Head of caudate nucleus (tissue), 42 donors: ENCODE measurements at places on chromosomes 12 and 14.

DNA sequence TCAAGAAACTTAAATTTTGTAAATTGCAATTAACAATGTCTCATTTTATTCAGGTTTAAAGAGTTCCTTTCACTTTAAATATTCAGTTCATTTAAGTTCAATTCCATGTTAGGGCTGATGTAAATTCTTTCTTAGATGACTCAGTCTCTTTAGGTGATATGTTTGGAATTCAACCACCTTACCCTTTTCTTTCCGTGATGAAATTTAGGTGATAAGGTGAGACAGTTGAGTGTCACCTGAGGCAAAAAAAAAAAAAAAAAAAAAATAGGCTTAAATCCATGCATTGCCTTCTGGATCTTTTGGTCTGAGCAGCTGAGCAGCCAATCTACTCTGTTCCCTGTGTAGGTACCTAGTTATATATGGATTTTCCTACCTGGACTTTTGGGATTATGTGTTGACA lies 299.5 kb downstream of the DAD1 start:
- DNase-seq = no peak

GRCh38 chr12:46446645-46447044 lies 74.1 kb upstream of the SLC38A2 start:
- no peak for DNase-seq

DNA sequence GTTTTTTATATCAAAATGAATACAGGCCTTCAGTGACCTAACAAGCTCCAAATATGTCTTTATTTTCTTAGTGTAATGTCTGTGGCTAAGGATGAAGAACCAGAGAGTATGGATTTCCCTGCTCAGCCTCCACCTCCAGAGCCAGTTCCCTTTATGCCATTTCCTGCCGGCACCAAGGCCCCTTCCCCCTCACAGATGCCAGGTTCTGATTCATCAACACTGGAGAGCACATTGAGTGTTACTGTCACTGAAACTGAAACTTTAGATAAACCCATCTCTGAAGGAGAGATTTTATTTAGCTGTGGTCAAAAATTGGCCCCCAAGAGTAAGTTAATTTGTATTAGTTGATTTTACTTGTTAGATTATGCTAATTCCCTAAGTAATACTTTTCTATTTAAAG lies 61.0 kb downstream of the KIAA0586 start:
- no peak for DNase-seq

DNA sequence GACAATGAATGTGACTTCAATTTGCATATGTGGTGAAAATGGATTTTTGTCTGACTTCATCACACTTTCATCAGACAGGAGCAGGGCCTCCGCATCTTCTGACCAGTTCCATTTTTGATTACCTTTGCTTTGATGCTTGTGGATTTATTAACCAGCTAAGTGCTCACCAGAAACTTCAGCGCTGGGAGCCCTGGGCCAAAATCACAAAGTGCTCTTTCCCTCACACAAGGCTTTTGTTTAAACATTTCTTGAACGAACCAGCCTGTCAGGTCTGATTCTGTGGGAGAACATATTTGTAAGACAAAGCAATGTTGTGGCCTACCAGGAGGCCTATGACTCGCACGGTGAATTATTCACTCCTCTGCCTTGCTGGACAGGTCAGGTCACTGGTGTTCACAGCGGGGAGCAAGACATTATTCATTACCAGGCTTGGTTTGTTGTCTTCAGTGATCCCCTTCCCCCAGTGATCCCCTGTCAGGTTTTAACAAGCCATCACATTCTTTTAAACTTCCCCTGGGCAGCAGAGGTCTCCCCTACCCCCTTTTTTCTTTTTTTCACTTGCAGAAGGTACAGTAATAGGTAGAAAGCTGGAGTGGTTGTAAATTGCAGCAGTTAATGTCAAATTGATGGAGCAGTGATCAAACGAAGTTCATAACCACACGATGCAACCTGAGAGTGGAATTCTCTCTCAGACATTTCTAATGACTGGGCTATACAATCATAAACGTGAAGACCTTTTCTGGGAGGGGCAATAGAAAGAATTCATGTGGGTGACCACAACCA lies 167.5 kb upstream of the PRICKLE1 start:
- no peak for DNase-seq
